ENCODE measurements at places on chromosomes 5 and 9. TPM values are rescaled to one million over a fixed set of nuclear protein-coding genes. Genes with fewer than 3 reads are reported as not detected.

GRCh38 chr9:77384406-77384805 lies 207.1 kb downstream of the VPS13A start:
- no peak for DNase-seq

DNA sequence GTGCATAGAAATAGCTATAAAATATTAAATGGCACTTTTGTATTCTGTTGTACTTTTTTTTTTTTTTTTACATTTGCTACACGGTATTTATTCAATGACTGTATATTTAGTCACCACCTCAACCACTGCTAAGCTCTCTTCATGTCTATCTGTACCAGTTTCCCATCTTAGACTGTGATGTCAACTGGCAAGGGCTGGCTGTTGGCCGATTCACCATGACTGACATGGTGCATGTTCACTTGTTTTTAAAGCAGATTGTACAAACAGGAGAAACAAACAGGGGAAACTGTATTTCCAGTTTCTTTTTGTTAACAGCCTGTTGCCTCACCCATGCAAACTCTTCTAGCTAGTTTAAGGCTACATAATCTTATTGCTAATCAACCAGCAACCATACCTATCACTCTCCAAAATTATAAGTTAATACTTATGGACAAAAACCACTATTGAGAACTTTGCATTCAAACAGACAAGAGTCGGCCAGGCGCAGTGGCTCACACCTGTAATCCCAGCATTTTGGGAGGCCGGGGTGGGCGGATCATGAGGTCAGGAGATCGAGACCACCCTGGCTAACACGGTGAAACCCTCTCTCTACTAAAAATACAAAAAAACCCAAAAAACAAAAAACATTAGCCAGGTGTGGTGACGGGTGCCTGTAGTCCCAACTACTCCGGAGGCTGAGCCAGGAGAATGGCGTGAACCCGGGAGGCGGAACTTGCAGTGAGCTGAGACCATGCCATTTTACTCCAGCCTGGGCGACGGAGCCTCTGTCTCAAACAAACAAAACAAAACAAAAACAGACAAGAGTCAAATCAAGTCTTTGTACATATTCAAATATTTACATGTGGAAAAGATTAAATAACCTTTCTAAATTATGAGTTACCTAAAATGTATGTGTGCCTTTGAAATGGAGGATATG lies 13.2 kb downstream of the ZFAND5 start:
- no peak for DNase-seq

PCDH12 gene
- total RNA-seq = 67.3 TPM

GRCh38 chr5:1792842-1793266 lies 6.8 kb downstream of the MRPL36 start:
- DNase-seq = peak; percentile 61

GRCh38 chr5:54002779-54003178 lies 307.6 kb downstream of the ARL15 start:
- no peak for DNase-seq

CATSPER3 gene
- not detected for total RNA-seq

C6 gene
- total RNA-seq = 0.05 TPM

GRCh38 chr9:91424403-91425176 lies 958 bp upstream of the NFIL3 start:
- DNase-seq = no peak

DNA sequence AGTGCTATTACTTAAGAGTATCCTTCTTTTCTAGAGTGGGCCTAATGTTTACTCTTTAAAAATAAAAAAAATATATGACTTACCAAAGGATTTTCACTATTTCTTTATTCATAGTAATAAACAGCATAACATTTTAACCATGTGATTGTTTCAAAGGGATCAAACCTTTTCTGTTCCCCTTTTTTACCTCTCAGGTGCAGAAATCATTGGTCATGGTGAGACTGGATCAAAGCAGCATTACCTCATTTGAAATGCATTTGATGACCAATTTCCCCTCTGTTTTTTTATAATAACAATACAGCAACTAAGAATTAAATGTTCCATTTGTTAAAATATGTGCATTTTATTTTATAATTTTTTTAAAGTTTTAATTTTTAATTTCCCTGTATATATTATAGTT lies 598.0 kb upstream of the RGMB start:
- no peak for DNase-seq

DNA sequence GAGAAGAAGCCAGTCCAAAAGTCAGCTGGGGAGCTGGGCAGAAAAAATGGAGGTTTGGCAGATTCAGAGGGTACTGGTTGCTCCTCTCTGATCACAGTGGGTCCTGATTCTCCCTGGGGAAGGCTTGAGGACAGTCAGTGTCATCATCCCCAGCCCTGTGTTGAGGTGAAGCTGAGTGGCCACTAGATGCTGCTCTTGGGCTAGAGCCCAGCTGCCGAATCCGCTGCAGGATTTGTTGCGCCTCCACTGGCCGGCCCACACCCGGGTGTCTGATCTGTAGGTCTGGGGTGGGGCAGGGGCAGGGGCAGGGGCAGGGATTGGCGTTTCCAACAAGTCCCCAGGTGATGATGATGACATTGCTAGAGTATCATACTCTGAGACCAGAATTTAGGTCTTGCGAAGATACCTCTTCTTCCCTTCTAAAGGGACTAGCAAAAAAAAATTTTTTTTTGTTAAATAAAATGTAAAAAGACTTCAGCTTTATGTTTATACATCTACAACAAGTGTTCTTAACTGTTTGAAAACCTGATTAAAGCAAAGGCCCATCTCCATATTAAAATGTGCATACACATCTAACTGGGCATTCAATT lies 106.8 kb downstream of the PDE6A start:
- no peak for DNase-seq

CTXN3 gene
- not detected for total RNA-seq

FKTN gene
- 9.9 TPM for total RNA-seq

ENTREP1 gene
- total RNA-seq = 5.7 TPM
